ENCODE measurements at places on chromosomes 4 and X.

DNA sequence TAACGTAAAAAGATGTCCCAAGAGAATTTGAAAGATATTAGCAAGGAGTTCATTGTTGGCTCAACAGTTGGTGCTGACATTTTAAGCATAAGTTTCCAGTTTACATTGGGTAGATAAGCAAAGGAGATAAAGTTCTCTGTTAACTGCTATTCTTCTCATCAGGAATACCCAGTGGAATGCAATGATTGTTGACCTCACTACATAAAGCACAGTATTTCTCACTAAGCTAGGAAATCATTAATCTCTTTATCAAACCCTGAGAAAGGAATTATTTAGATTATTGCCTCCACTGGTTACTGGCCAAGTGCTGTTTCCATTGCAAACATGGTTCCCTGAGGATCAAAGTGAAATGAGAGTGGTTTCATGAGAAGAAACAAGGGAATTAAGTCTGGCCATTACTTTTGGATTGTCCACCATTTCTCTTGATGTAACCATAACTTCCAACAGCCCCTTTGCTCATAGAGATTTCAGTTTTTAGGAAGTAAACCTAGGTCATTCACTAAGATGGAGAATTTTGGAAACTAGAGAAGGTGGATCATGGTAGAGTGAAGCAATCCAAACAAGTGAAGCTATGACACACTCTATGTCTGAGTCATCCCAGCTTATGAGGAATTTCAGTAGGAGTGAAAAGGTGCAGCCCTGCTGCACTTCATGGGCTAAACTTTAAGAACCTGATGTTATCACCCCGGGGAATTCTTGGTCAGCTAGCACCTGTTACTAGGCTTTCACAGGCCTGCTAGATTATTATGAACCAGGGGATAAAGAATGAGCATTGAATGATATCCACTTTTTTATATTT lies 163.4 kb downstream of the AREG start:
- DNase-seq, result no peak

- DNase-seq, result no peak
Observed at GRCh38 chrX:40391662-40392061, 189.1 kb upstream of the ATP6AP2 start.

DNA sequence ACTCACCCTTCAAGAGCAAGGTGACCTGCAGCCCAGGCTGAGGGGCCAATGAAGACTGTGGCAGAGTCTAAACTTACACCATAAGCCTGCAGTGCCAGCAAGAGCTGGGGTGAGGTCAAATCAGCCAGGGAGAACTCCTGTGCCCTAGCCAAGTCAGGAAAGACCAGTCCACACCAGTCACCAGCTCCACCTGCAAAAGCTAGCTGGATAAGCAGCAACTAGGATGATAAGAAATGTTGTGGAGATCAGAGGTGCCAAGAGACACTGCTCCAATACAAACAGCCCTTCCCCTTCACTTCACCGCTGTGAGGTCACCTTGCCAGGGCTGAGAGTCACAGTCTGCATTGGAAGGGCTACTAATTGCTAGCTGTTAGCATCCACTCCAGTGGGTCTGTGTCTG lies 31.3 kb downstream of the NIPAL1 start:
- no peak for DNase-seq

GRCh38 chr4:170425521-170426143 lies 335.9 kb upstream of the AADAT start:
- no peak for DNase-seq

GRCh38 chr4:37679301-37679700 lies 6.9 kb downstream of the RELL1 start:
- DNase-seq, result no peak

DNA sequence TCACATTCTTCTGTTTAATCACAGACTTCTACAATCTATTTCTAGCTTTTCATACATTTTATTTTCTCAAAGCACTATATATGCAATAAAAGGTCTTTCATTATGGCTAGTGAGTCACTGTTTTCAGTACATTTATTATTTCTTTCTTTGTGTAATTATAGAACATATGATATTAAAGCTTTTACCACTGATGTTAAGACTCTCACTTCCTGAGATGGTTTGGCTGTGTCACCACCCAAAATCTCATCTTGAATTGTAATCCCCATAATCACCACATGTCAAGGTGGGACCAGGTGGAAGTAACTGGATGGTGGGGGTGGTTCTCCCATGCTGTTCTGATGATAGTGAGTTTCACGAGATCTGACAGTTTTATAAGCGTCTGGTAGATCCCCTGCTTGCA lies 41.9 kb downstream of the UBA6 start:
- no peak for DNase-seq

DNA sequence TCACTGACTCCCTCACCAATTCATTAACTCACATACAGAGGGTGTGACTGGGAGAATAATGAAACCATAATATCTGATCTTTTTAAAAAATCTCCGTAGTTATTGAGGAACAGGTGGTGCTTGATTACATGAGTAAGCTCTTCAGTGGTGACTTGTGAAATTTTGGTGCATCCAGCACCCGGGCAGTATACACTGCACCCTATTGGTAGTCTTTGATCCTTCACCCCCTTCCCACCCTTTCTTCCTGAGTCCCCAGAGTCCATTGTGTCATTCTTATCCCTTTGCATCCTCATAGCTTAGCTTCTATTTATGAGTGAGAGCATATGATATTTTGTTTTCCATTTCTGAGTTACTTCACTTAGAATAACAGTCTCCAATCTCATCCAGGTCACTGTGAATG lies 1143.8 kb downstream of the PCDH19 start:
- no peak for DNase-seq

DNA sequence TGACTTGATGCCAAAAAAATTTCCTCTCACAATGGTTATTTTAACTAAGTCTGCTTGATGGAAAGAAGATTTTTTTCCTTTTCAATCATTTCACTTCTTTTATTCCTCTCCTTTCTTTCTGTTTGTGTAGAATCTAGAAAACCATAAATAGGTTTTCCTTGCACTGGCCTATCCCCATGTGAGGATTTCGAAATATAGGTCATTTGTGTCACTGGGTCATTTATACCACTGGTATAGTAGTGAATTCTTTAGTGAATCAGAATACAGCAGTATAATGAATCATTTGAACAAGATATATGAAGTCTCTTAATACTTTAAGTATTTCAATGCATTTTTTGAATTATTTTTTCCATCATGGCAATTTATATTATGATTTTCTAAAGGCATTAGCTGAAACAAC lies 26.6 kb downstream of the PCDH7 start:
- no peak for DNase-seq

GRCh38 chr4:68175562-68176155 lies 46.0 kb upstream of the TMPRSS11F start:
- DNase-seq, result peak; percentile 35

DNA sequence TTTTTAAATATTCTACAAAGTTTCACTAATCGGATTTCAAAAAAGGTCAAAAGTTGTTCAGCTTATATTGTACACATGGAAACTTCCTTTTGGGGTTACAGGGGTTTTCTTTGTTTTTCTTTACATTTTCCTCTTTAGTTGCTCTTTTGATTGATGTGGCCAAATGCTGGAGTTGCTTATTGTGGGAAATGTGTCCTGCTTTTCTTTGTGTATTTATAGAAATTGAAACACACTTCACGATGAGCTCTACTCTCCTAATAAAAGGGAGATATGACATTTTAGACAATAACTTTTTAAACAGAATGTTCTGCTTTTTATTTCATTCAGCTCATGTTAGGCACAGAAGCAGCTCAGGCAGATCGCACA lies 50.7 kb upstream of the SPRY1 start:
- no peak for DNase-seq

- DNase-seq, result no peak
Observed at GRCh38 chr4:161992317-161992716, 171.5 kb downstream of the FSTL5 start.

GRCh38 chr4:147678106-147678505 lies 5.9 kb downstream of the PRMT9 start:
- no peak for DNase-seq

- no peak for DNase-seq
Observed at GRCh38 chr4:149513081-149513480, 302.6 kb downstream of the IQCM start.

DNA sequence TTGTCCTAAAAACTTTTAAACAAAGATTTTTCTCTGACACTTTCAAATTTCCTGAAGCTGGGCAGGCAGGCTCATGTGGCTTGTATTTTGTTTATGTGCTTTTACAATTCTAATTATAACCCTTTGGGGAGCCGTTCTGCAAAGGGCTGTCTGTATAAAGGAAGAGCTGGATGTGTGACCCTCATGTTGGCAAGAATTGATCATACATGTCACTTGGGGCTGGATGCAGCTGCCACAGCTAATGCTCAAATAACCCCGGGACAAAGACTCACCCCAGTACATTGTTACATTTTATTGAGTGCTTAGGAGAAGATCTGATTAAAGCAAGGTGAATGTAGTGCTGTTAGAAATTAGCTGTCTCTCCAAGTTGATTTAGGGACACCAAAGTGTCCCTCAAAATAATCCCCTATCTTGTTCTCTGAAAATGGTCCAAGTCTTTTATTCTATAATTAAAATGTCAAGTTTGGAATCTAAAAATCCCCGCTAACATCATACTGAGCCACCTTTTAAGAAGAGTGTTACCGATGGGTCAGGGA lies 13.0 kb upstream of the DAPP1 start:
- DNase-seq, result no peak

GRCh38 chr4:40180356-40180755 lies 16.5 kb upstream of the RHOH start:
- DNase-seq, result peak; percentile 87

GRCh38 chrX:34578237-34578636 lies 78.8 kb downstream of the TMEM47 start:
- peak; percentile 0 for DNase-seq

GRCh38 chr4:15327311-15328298 lies 100.2 kb upstream of the C1QTNF7 start:
- DNase-seq, result no peak

GRCh38 chr4:123676890-123677229 lies 280.3 kb downstream of the SPRY1 start:
- DNase-seq, result no peak

DNA sequence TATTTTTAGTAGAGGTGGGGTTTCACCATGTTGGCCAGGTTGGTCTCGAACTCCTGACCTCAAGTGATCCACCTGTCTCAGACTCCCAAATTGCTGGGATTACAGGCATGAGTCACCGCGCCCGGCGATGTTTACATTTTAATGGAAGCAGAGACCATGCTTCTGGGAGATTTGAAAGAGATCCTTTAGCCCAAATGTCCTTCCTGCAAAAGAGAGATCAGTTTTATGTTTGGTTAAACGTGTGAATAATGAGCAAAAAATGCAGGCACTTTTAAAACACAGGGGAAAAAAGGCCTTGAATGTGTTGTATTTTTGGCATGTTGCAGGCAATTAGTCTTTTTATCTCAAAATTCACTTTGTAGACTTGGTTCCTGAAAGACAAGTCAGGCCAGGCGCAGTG lies 95.8 kb upstream of the ELOVL6 start:
- no peak for DNase-seq

- no peak for DNase-seq
Observed at GRCh38 chr4:143599827-143600226, 86.3 kb downstream of the SMARCA5 start.

DNA sequence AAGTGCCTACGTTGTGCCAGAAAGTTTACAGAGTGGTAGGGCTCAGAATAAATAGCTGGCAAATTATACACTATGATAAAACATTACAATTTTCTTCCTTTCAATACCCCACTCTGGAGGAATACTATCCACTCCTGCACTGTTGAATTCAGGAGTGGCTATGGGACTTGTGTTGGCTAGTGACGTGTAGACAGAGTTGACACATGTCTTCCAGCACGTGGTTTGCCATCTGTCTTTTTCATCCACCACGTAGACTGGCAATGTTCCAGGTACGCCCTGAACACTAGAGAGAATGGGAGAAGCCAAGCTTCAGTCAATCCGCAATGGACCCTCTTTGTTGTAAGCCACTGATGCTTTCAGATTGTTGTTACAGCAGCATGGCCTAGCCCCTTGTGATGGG lies 168.8 kb upstream of the RBPJ start:
- DNase-seq, result no peak

- no peak for DNase-seq
Observed at GRCh38 chrX:130418740-130419139, 17.0 kb downstream of the RBMX2 start.

GRCh38 chr4:33133723-33134122 lies 2413.6 kb downstream of the PCDH7 start:
- no peak for DNase-seq

GRCh38 chr4:120418146-120418545 lies 351.5 kb upstream of the MAD2L1 start:
- no peak for DNase-seq

GRCh38 chr4:74941123-74941522 lies 8.2 kb downstream of the PARM1 start:
- no peak for DNase-seq

- no peak for DNase-seq
Observed at GRCh38 chrX:132461886-132462285, 27.0 kb downstream of the MBNL3 start.

- DNase-seq, result no peak
Observed at GRCh38 chr4:126702747-126703146, 930.0 kb upstream of the INTU start.

DNA sequence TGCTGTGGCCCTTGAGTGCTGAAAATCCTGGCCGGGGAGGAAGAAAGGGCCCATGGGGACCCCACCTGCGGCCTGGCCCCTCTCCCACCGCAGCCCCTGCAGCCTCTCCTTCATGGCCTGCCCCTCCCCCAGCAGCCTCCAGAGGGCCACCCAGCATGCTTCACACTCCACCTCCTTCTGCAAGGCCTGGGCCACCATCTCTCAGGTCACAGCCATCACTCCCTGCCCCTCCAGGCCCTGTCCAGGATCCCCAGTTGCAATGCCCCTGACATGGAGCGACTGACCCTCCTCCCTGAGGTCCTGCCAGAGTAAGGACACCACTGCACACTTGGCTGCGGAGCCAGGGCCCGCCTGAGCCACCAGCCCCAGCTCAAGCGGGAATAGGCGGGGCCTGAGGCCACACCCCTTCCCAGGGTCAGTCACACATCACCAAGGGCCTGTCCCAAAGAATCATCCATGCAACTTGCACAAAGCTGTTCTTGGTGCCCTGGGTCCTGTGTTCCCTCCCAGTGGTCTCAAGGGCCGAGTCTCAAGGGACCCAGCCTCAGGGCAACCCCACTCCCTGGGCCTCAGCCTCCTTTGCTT lies 32.9 kb downstream of the CCNQ start:
- no peak for DNase-seq

DNA sequence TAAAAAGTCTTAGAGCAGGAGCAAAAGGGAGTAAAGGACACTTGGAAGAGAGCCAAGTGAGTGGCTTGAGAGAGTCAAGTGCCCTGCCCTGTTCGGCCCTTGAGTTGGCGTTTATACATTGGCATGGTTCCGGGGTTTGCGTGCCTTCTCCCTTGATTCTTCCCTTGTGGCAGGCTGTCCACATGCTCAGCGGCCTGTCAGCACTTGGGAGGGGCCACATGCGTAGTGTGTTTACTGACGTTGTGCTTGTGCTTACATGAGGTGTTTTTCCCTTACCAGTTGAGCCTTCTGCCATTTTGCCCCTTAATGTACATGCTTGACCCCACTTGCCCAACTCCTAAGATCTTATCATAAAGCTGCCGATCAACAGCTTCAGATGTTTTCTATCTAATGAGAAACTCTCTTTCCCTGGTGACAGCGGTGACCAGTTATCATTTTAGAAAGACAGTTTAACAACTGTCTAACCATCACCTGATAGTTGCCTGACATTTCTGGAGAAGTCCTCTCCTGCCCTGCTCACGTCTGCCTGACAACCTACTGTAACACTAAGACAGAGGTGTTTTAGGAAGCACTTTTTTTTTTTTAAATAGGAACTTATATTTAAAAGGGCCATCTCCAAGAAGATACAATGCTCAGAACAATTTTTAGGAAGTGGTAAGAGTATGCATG lies 49.5 kb upstream of the GC start:
- no peak for DNase-seq

- no peak for DNase-seq
Observed at GRCh38 chr4:53366301-53366716, 448 bp upstream of the SCFD2 start.

Measured in inflammatory macrophage treated with lipopolysaccharide for 1 hour (primary cell).